ENCODE measurements at places on chromosomes 7 and 10.

DNA sequence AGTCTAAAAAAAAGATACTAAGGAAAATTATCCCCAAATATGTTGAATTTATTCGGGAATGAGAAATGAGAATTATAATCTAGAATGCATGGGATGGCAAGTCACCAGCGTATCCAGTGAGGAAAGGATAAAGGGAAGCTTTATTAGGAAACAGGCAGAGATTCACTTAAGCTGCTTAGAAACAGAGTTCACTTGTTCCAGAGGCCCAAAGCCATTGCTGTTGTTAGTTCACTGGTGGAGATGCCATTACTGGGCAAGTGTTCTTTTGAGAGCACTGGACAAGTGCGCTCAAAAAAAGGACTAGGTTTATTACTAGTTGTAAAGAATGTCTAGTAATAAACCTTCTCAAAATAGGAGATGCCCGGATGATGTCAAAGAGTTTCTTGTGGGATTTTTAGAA, 51.2 kb downstream of the MICU1 start:
- no peak for DNase-seq

- no peak for DNase-seq
These were observed 224.1 kb downstream of the CCSER2 start for GRCh38 chr10:84552478-84552877.

DNA sequence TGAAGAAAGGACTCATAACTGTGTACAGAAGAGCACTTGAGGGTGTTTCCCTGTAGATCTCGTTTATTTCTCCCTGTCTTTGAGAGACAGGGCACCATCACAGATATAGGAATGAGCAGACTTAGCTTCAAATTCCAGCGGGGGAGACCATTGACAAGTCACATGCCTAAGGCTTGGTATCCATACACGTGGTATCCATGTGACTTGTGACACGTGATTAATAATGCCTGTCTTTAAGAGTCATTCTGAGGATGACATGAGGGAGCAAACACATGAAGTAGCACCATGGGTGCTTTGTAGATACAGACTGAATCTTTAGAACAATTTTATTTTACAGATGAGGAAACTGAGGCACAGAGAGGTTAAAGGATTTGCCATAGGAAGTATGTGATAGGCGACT, 292.3 kb downstream of the POU6F2 start:
- DNase-seq = no peak

DNA sequence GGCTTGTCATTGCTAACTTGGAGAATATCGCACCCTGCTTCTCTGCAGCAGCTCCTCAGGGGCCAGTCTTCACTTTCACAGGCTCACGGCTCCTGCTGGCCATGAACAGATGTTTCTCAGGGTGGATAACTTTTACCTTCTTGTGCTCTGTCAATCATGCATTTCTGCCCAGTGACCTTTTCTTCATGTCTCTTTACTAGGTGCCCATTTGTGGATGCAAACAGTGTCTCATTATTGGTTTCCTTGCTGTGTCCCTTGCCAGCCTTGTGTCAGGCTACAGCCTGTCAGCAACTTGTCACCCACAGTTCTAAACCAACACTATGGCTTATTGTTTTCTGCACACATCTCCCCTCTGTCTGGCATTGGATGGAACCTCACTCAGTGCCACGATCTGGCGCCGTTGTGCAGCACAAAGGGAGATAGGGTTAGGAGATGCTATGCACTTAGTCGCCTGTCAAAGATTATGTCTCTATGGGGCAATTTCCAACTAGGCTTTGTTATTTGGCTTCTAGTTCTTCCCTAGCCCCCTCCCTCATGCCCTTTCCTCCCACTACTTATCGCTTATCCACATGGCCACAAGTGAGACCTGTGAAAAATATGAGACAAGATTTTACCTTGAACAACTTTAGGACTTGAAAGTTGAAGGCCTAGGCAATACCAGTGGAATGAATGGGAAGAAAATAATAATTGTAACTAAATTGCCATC, 45.7 kb upstream of the NXPH1 start:
- DNase-seq = no peak

- no peak for DNase-seq
These were observed 104.5 kb upstream of the PCLO start for GRCh38 chr7:83267141-83267631.

- DNase-seq = no peak
These were observed 93.6 kb downstream of the UBE2H start for GRCh38 chr7:129859183-129859582.

DNA sequence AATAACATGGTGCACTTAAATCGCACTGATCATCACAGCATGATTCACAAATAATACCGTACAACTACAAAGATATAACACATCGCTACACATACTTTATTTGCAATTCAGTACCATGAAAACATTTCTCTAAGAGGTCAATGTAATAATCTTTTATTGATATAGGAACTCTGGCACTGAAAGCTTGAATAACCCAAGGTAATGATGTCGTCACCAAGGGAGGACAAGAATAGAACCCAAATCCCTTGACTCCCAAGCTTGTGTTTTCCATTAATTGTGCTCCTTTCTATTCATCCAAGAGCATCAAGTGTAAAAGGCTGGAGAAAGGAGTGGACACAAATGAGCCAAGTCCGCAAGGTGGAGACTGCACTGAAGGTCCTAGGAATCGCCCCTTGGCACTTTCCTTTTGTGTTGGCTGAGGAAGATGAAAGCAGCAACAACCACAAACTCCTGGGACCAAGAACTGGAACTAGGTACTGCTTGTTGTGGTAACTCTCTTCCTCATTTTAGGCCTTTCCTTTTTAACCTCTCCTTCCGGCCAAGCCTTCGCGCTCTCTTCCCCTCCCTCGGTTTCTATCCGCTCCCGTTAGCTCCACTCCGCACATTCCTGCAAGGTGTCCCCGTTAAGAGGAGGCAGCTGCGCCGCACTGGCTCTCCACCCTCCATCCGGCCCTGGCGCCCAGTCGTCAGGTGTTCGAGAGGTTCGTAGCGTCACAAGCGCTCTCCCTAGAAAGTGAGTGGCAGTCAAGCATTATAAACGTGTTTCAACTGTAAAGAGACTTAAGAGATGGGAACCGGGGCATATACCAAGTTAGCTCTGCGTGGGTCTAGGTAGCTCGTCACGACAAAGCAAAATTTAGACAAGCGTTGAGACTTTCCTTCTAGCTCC, 1.0 kb upstream of the CBLL1 start:
- DNase-seq = no peak

GRCh38 chr7:50412973-50413372, 37.2 kb downstream of the FIGNL1 start:
- no peak for DNase-seq

Data from stimulated activated CD8-positive, alpha-beta memory T cell treated with anti-CD3 and anti-CD28 coated beads, Interleukin-15, amount 100 ng/mL, for 1 hour (primary cell).